ENCODE measurements at places on chromosomes 13 and 19. TPM values are rescaled to one million over a fixed set of nuclear protein-coding genes. Genes with fewer than 3 reads are reported as not detected.

GRCh38 chr13:58906329-58907007 lies 1257.3 kb downstream of the DIAPH3 start:
- no peak for DNase-seq

DNA sequence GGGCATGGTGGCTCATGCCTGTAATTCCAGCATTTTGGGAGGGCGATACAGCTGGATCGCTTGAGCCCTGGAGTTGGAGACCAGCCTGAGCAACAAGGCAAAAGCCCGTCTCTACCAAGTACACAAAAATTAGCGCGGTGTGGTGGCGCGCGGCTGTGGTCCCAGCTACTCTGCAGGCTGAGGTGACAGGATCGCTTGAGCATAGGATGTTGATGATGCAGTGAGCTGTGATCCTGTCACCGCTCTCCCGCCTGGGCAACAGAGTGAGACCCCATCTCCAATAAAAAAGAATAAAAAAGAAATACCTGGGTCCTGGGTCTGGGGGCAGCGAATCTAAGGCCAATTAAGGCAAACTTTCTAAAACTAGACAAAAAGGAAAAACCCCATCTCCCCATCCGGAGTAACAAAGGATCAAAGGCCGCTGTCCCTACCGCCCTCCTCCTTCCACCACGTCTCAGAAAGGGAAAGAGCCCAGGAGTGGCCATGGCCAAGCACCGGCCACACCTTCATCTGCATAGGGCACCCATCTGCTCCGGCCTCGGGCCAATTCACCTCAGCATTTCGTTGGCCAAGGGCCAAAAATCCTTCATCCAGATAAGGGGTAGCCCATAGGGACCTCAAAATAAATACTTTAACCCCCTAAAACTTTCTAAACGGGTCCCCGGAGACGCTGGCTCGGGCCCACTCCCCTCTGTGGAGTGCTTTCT lies 851 bp downstream of the ZNF320 start:
- no peak for DNase-seq

DNA sequence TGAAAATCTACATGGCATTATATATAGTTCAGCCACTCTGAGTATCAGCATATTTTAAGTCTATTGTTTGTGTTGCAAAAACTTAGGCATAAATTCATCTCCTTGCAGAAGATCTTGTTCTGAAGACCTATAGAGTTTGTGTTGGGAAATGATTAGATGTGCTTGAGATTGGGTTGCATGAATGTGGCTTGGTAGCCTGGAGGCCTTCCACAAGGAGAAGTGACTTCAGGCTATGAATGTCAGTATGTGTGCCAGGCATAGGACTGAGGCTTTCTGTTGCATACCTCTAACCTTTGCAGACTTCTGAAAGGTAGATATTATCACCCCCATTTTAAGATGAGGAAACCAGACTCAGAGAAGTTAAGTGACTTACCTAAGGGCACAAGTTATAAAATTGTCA lies 188.6 kb downstream of the OLFM4 start:
- DNase-seq, result no peak

GRCh38 chr13:101612735-101613134 lies 160.3 kb downstream of the ITGBL1 start:
- no peak for DNase-seq

GRCh38 chr19:38151242-38151641 lies 72.8 kb downstream of the DPF1 start:
- no peak for DNase-seq

- no peak for DNase-seq
These were observed 1495.0 kb upstream of the PCDH20 start for GRCh38 chr13:62910541-62911060.

DNA sequence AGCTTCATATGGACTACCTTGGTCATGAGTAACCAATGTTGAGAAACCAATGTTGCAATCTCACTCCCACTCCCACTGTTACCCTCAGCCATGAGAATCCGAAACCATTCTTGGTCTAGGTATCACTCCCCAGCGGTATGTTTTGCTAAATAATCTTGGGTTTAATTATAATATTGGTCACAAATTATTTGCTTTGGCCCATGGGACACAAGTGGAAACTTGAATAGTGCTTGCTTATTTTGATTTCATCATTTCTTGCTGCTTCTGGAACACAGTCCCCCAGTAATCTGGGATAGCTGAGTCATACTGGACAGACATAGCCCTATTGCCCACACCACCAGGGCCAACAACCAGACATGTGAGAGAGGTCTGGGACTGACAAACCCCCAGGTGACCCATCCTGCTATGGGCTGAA lies 171.6 kb upstream of the IPO5 start:
- no peak for DNase-seq

GRCh38 chr19:2661615-2662014 lies 40.9 kb downstream of the GNG7 start:
- no peak for DNase-seq

GRCh38 chr19:42032431-42032830 lies 37.6 kb downstream of the GRIK5 start:
- DNase-seq, result no peak

- no peak for DNase-seq
These were observed 149.8 kb upstream of the FREM2 start for GRCh38 chr13:38537051-38537450.

DNA sequence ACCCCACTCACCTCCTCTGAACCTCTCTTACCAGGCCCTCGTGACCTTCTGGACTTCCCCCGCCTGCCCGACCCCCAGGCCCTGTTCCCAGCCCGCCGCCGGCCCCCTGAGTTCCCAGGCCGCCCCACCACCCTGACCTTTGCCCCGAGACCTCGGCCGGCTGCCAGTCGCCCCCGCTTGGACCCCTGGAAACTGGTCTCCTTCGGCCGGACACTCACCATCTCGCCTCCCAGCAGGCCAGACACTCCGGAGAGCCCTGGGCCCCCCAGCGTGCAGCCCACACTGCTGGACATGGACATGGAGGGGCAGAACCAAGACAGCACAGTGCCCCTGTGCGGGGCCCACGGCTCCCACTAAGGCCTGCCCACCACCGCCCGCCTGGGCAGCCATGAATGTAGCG lies 3.2 kb downstream of the TTC9B start:
- no peak for DNase-seq

Gene CAPN12
- total RNA-seq, result 0.54 TPM

Gene PCDH17
- total RNA-seq, result 2.8 TPM

Gene ZNF701
- 22.4 TPM for total RNA-seq

Gene TMC4
- total RNA-seq, result not detected

Gene FCGBP
- 7.5 TPM for total RNA-seq

Gene ATP8A2
- 2.2 TPM for total RNA-seq

Data from sigmoid colon (tissue), 7 donors.